Activated T-cell treated with anti-CD3 and anti-CD28 coated beads, Interleukin-2, amount 50 U/mL, for 24 hours (primary cell): ENCODE measurements at places on chromosomes 1 and 21.
A peak's percentile ranks its signal among the peaks of the same experiment; 100 is the strongest.

GRCh38 chr1:153803470-153804056 lies 28.4 kb downstream of the SLC27A3 start:
- DNase-seq, result no peak

DNA sequence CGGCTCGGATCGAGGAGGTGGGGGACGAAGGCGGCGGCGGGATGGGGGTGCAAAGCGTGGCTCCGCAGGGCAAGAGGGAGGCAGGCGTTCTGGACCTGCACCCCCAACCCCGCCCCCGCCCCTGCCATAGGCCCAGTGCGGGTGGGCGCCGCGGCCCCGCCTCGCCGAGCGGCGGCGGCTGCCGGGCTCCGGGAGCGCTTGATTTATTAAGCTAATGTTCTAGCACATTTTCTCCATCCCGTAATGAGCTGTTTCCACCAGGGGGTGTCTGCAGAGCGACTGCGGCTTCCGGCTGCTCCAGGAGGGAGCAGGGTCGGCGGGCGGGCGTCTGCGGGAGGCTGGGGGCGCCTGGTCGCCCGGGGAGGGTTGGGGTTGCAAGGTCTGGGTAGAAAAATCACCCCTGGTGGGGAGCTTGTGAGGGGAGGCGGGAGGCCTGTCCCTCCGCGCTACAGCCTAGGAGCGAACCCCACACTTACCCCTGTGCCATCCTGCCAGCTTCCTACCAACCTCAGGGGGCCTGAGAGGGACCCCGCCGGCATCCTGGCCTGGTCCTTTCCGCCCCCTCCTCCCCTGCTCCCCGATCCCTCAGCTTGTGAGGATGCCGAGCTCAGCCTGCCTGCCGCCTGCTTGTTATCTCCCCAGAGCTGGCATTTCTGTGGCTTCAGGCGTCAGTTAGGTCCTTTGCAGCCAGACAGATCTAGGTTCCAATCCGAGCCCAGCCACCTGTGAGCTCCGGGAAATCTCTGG lies 48.5 kb upstream of the ACOT11 start:
- DNase-seq, result peak; percentile 57

DNA sequence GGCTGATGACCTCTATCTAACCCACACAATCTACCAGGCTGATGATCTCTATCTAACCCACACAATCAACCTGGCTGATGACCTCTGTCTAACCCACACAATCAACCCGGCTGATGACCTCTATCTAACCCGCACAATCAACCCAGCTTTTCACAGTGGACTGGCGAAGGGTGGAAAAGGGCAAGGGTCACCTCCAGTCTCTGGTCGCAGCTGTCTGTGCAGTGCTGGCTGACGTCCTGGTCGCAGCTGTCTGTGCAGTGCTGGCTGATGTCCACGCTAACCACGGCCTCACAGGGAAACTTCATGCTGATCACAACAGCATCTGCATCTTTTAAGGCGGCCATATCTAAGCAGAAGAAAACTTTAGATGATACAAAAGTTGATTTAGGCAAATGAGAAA lies 12.2 kb upstream of the CCDC27 start:
- DNase-seq, result no peak

DNA sequence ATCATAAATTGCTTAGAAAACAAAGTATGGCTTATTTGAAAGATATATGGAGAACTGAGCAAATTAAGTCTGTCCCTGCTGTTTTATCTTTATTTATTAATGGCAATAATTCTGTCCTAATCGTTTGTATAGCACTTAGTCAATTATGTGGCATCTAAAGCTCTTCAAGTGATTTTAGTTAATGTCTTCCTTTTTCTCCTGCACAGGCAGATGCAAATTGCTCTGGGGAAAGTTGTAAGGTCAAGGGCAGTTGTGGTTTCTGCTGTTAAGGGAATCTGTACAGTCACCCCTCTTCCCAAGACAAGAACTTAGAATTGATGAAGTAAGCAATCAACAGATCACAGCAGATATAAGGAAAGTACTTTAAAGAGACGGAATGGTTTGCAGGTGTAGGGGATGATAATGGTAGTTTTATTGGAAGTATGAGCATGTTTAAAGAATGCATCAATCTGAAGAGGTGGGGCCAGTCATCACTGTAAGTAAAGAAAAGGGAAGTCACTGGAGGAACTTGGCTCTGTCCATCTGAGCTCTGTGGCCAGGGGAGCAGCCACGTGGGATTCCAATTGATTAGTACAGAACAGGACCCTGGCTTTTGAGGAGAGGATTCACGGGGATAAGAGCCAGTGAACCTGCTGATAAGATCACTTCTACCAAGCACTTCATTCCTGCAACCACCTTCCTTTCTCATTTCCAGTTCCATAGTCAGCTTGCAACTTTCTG lies 116.0 kb upstream of the KCNJ6 start:
- DNase-seq, result no peak

- no peak for DNase-seq
Observed at GRCh38 chr1:153251562-153251961, 7.9 kb upstream of the LORICRIN start.

GRCh38 chr21:44857127-44857892 lies 16.2 kb downstream of the PTTG1IP start:
- DNase-seq, result no peak

DNA sequence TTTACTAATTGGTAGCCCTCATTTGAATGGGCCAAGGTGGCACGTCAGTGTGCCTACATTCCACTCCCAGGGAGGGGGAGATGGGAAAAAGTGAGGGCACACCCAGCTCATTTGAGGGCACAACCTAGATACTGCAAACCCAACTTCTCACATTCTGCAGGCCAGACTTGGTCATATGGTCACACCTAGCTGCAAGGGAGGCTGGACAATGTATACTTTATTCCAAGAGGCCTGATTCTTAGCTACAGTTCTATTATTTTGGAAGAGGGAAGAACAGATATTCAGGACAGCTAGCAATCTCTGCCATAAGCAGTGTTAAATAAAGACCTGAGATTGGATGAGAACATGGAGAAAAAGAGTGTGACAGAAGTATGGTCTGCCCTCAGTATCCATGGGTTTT lies 180.4 kb downstream of the ROR1 start:
- DNase-seq, result no peak

- DNase-seq, result no peak
Observed at GRCh38 chr1:228944935-228945371, 209.7 kb downstream of the RHOU start.

DNA sequence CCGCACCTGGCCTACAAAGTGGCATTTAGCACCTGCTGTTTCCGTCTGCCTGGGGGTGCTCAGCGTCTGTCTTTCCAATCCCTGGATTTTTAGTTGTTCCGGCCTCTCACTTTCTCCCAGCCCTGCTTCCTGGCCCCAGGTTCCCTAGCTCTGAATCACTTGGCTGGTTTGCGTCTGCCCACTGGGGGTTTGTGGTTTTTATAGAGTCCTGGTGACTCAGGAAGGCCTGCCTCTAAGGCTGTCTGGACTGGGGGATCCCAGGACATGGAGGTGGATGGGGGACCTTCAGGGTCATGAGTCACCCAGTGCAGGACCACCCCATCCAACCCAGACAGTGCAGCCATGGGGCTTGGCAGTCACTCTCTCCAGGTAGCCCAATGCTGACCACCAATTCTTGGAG lies 53.5 kb downstream of the MRPL37 start:
- no peak for DNase-seq

DNA sequence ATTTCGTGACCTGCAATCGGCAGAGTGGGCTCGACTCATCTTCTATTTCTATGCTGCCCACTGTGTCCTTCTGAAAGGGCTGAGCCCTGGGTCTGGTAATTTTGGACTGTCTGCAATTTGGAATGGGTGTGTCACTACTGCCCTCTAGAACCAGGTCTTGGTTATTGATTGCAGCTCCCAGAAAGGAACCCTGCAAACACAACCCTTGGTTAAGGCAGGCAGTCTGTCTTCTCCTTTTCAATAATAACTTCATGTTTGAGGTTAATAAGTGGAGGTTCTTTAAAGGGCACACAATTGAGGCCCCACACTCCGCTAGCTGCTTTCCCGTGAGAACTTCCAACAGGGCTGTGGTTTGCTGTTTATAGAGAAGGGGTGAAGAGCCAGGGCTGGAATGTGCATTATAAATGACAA lies 79.9 kb upstream of the LYST start:
- DNase-seq, result no peak

GRCh38 chr1:1986451-1987141 lies 17.0 kb downstream of the CFAP74 start:
- DNase-seq, result no peak

GRCh38 chr1:241331328-241332036 lies 25.5 kb downstream of the RGS7 start:
- DNase-seq, result no peak
